ENCODE measurements at places on chromosomes 5 and 9. TPM values are rescaled to one million over a fixed set of nuclear protein-coding genes. Genes with fewer than 3 reads are reported as not detected.

Gene RXRA
- 64.8 TPM for total RNA-seq

Gene PRDM9
- total RNA-seq = not detected

Gene HACD4
- total RNA-seq = 0.72 TPM

Gene CCNO
- total RNA-seq = not detected

Gene VLDLR
- total RNA-seq = 9.9 TPM

Gene C5
- 47.1 TPM for total RNA-seq

Gene SLC6A3
- total RNA-seq = not detected

Gene KIF20A
- total RNA-seq = 28.8 TPM

Gene GGTA1
- not detected for total RNA-seq

Gene C5orf58
- not detected for total RNA-seq

Gene AIF1L
- 71.1 TPM for total RNA-seq

Gene TEX48
- not detected for total RNA-seq

Gene FGFR4
- 244 TPM for total RNA-seq

Gene C5orf52
- total RNA-seq = not detected

Gene RHOBTB3
- total RNA-seq = 61.9 TPM

Gene SH3GL2
- 3.3 TPM for total RNA-seq

Gene WDR38
- not detected for total RNA-seq

Gene FIBCD1
- total RNA-seq = not detected

Gene PCDHA5
- total RNA-seq = 4.4 TPM

Gene LPCAT1
- total RNA-seq = 76.4 TPM

Gene ATP10B
- total RNA-seq = 1.7 TPM

Gene TUSC1
- total RNA-seq = 0.53 TPM

Gene PHF24
- 0.29 TPM for total RNA-seq

Gene FBP2
- total RNA-seq = not detected

Gene GABBR2
- total RNA-seq = 0.49 TPM

Gene FAM81B
- not detected for total RNA-seq

Gene PCDHB3
- total RNA-seq = 9.1 TPM

Gene LSM11
- total RNA-seq = 6.3 TPM

Gene MEIKIN
- not detected for total RNA-seq

Gene NAIP
- total RNA-seq = 39.4 TPM

Gene ANXA1
- 3.1 TPM for total RNA-seq

Gene CDH9
- not detected for total RNA-seq

Gene ABLIM3
- total RNA-seq = 0.27 TPM

Gene PIP5KL1
- total RNA-seq = 3.4 TPM

Data from progenitor cell of endocrine pancreas (in vitro differentiated cells).